Sciatic nerve (tissue), 2 donors: ENCODE measurements at places on chromosomes 7 and 10.
A peak's percentile ranks its signal among the peaks of the same experiment; 100 is the strongest.

DNA sequence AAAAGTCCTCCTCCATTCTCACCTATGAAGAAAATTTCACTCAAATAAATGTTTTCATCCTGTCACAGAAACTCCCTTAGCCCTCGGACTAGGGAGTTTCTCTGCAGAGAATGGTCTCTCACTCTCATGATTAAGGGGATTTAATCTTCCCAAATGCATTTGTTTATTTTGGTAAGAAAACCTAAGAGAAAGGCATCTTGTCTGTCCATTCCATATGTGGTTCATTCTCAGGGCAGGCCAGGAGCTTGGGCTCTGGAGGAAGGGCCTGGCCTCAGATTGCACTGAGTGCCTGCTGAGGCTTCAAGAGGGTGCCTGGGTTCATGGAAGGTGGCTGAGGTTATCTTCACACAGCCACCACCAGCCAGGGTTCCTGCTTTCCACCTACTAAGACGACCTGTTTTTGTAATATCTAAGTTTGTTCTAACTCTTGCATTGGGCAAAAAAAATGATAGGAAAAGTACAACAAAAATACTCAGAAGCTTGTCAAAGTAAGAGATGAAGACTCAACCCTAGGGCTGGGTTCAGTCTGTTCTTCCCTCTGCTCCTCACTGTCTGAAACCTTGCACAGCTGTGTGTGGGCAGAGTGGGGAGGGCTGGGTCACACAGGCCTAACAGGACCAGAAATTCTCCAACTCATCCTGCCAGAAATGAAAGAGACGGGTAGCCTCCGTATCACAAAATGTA is 186.7 kb downstream of the CXCL12 start:
- DNase-seq = no peak

- DNase-seq = peak; percentile 23
These were observed 108.8 kb downstream of the ADCY1 start for GRCh38 chr7:45682836-45683555.

DNA sequence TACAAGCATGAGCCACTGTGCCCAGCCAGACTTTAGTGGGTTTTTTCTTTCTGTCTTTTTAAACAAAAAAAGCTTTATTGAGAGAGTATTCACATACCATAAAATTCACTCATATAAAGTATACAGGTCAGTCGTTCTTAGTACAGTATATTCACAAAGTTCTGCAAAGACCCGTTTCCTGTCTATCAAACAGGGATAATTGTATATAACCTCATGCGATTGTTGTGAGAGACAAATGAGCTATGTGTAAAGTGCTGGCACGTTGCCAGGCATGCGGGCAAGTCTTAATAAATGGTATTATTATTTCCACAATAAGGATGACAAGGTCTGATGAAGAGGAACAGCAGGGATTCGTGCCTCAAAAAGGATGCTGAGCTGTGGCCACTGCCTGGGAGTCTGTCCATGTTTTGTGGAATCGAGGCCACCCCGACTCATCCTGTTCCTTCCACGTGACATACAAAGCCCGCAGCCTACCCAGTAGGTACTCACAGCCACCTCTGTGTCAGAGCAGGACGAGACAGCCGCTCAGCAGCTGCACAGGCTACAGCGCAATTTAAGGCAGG is 51.6 kb downstream of the SMKR1 start:
- no peak for DNase-seq

GRCh38 chr7:69882269-69882668 is 284.0 kb downstream of the AUTS2 start:
- no peak for DNase-seq

DNA sequence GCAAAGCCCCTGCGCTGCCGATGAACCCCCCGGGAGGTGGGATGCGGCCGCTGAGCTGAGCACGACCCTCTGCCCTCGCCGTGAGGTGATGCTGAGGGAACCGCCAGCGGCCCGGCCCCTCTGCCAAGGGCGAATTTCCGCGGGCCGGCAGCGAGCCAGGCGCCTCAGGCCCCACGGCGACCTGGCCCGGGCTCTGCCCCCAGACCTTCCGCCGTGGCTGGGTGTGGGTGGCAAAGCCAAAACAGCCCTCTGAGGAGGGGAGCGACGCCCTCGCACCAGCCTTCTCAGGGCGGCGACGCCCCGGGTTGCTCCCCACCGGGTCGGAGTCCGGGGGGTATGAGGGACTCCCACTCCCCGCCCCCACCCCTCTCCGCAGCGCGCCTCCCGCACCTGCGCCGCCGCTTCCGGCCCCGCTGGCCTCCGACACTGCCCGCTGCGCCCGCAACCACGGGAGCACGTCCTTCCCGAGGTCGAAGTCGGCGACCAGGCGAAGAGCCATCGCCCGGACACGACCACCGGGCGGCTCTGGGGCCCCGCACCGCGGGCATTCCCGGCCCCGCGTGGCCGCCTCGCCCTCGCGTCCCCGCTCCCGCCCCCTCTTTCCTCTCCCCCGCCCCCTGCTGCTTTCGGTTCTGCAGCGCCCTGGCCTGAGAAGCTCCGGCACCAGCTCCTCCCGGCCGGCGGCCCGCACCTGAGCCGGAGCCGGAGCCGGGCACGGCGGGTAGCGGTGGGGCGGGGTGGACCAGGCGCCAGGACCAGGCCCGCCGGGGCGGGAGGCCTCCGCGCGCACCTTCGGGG is at the start of gene GSAP:
Gene GSAP, minus strand, starts transcription at position 527 of the 798 bp plus-strand sequence. Its CDS starts 28 bp downstream, at position 499.
- DNase-seq = peak; percentile 74

DNA sequence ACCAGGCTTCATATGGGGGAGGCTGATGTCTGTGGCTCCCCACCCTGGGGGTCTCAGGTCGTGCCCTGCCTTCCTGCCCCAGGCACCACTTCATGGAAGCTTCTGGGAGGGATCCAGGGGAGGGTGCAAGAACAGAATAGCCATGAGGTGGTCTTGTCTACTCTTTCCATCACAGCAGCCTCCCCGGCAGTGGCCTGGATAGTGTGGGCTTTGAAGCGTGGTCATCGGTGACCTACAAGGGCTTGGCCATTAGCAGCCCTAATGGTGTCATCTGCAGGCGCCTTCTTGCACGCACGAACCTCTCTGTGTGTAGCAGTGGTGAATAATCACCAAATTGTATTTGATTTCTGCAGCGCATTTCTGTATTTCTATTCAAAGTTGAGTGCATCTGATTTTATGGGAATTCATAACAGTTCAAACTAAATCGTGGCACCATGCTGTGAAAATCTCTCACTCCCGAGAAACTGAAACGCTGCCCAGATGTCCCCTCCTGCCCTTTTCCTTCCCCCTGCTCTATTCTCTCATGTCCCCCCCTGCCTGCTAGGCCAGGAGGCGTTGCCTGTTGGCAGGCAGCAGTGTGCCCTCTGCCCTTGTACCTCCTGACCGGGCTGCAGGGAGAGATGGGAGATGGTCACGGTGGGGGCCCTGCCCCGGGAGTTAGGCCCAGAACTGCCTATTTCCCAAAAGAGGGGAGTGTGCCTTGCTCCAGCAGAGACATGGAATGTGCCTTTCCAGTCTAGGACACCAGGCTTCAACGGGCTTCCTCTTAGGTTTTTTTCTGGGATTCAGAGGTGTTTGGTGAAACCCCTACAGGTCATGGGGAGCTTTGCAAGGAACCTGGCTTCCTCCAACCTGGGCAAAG is 34.8 kb downstream of the CDH23 start:
- peak; percentile 60 for DNase-seq

GRCh38 chr10:76336213-76336963 is 905.0 kb downstream of the LRMDA start:
- no peak for DNase-seq

GRCh38 chr10:59206204-59206720 is 29.8 kb downstream of the PHYHIPL start:
- DNase-seq = no peak

DNA sequence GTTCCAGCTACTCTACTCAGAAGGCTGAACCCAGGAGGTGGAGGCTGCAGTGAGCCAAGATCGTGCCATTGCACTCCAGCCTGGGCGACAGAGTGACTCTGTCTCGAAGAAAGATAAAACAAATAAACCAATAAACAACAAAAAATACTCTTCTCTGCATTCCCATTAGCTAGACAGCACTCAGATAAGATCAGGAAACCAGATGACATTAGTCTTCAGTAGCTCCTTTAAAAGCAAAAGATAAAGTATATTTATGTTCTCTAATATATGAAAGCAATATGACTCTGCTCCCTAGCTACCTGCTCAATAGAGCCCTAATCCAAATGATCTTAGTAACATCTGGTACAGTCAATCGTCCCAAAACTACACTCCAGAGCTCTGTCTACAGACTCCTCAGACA is 212.9 kb downstream of the ELMO1 start:
- no peak for DNase-seq

- DNase-seq = no peak
These were observed 639.7 kb downstream of the AUTS2 start for GRCh38 chr7:70237831-70238575.

DNA sequence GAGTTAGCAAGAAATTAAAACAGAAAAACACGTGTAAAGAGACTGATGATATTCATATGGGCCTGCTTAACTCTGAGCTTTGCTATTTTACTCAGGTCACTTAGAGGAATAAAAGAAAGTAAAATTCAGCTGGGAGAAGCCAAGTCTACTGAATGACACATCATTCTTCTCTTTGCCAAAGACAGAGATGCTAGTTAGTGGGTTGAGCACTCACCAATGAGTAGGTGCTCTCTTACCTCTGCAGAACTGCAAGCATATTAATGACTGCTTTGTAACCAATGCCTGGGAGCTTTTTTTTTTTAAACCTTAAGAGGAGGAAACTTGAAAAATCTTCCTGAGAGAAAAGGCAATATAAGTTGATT is 44.8 kb upstream of the BAMBI start:
- DNase-seq = no peak

GRCh38 chr7:38463277-38464225 is 167.6 kb downstream of the AMPH start:
- DNase-seq = peak; percentile 62

- DNase-seq = no peak
These were observed 200.1 kb upstream of the PRKCQ start for GRCh38 chr10:6780008-6780677.

DNA sequence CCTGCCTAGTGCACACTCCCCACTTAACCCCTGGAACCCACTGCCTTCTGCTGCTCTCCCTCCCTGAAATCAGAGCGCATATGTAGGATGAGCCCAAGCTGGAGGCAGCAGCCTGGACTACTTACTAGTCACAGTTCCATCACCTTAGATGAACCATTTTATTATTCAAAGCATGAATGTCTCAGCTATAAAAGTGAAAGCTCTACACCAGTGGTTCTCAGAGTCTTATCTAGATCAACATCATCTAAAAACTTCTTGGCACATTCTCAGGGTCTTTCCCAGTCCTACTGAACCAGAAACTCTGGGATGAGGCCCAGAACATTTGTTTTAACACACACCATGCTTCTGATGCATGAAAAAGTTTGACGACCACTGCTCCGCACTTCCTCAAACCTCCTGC is 100.3 kb upstream of the ANK3 start:
- no peak for DNase-seq

GRCh38 chr10:29737074-29737593 is 102.4 kb upstream of the SVIL start:
- no peak for DNase-seq

- no peak for DNase-seq
These were observed 38.0 kb upstream of the ACSL5 start for GRCh38 chr10:112335868-112336265.

DNA sequence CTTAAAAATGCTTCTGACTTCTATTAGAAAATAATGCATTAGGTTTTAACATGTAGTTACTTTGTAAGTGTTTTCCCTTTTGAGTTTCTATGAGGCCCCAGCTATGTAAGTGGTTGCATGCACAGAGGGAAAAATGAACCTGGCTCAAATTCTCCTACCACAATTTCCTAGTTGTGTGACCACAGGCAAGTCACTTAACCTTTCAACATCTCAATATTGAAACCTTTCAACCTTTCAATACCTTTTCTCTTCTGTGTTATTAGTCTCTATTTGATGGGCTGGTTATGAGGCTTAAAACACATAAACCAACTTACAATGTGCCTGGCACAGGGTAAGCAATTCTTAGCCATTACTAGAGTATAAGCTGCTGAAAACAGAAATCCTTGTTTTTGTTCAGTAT is 203.0 kb downstream of the KCND2 start:
- no peak for DNase-seq

DNA sequence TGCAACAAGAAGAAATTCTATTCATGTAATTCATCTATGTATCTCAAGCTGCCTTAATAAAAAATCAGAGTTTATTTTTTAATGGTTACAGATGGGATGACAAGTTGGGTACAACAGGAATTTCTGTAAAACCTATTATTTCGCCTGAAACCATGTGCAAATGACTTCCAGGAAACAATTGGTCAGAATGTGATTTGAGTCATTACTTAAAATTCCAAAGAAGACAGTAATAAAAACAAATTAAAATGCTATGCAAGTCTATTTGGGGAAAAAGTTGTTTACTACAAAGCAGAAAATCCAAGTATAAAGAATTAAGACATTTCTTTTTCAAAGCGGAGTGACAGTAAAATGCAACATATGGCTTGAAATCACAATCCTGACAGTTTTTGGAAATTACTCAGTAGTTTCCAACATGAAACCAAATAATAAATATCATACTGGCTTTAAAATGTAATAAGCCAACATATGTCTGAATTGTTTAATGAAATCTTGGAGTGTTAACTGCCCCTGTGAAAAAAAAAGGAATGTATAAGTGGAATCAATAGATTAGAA is 41.5 kb upstream of the SEMA3C start:
- no peak for DNase-seq

DNA sequence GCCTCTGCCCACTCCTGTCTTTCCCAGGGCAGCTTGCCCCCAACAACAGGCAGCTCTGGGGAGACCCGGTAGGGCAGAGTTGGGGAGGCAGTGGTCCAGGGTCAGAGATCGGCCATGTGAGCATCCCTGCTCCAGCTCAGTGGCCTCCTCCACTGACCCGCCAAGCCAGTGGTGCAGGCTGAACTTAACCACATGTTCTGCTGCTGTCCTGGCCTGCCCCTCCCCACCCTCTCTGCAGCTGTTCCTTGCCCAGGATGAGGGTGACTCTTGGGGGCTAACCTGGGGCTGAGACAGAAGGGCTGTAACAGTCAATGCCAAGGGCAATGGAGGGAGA is 349.3 kb downstream of the PLXNA4 start:
- DNase-seq = no peak

GRCh38 chr10:85961073-85961472 is 405.5 kb downstream of the GRID1 start:
- DNase-seq = no peak

DNA sequence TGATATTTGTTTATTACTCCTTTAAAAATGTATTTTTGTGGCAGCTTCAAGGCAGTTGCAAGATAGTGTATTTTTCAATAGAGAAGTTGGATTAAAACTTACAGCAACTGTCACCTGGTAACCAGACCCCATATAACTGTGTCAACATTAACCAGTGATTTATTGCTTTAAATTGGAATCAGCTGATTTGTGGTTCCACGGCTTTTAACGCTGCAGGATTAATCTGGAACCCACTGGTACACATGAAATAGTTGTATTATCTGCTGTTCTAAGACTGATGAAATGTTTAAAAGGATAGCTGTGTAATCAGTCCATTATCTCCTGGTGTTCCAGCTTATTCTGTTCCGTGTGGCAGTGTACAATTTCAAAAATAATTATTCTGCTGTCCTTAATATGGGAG is 180.2 kb downstream of the CELF2 start:
- DNase-seq = no peak
